Non-pigmented ciliary epithelial cell (primary cell): ENCODE measurements at places on chromosomes 1 and 21.

GRCh38 chr1:70499695-70500094, 88.6 kb downstream of the CTH start:
- DNase-seq: no peak

- DNase-seq: no peak
Observed at GRCh38 chr1:56401191-56401590, 178.2 kb downstream of the PLPP3 start.

GRCh38 chr1:42815941-42816584, 859 bp upstream of the ERMAP start:
- DNase-seq: no peak

DNA sequence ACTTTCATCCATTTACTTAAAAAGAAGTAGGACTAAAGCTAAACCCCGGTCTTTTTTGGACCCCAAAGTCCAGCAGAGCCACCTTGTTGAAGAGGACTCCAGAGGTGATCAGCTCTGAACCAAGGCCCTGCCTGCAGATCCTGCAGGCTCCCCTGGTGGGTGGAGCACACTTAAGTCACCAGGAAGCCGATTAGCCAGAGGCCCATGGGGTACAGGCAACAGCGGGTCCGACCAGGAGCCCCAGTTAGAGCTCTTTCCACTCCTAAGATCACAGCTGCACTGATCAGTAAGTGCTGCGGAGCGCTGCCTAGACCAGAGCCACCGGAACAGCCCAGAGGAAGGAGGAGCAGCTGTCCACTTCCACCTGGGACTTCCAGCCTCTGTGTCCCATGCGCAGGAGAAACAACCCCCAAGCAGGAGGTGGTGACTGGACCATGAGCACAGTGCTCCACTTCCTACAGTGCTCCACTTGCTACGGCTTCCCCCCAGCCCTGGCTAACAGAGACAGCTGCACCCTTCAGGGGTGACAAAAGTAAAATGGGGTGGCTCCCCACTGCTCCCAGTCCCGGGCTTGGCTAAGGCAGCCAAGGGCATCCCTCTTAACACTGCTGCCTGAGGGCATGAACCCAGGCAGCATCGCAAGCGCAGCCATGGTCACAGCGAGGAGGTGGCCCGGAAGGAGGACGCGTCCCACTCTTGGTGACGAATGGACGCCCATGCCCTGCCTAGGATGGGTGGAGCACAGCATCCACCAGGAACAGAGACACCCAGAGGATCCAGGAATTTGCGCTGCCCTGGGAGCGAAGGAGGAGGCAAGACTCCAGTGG, 58.0 kb downstream of the NPHP4 start:
- DNase-seq: no peak

- no peak for DNase-seq
Observed at GRCh38 chr1:152520561-152521090, 6.3 kb downstream of the CRCT1 start.

GRCh38 chr21:38759413-38759812, 46.3 kb upstream of the ETS2 start:
- DNase-seq: no peak

DNA sequence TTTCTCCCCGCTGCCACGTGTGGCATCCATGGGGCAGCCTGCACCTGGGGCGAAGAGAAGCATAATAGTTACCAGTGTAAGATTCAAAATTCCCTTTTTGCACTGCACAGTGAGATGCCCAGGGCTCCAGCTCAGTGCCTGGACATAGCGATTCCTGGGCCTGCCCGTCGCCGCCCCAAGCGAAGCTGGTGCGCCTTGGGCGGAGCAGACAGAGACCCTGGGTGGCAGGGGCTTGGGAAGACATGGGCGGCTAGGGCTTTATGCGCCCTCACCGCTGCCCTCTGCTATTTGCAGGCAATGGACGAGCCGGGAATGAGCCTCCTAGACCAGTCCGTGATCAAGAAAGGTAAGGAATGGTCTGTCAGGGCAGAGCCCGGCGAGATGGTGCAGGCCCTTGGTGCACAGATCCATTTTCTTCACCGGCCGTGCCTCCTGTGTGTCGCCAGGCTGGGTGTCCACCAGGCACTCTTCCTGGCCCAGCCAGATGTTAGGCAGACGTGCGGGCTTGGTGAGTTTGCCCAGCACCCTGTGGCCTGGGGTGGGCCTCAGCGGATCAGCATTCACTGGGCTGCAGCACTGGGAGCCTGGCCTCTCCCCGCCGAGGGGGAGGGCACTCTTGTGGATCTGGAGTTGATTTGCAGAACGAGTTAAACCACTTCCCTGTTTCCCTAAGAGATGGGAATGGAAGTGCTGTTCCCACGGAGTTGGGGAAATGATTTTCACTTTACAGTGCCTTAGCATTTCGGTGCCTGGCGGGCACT, 1.7 kb downstream of the TFAP2E start:
- DNase-seq: no peak

GRCh38 chr1:84972377-84972987, 24.4 kb downstream of the MCOLN2 start:
- no peak for DNase-seq

DNA sequence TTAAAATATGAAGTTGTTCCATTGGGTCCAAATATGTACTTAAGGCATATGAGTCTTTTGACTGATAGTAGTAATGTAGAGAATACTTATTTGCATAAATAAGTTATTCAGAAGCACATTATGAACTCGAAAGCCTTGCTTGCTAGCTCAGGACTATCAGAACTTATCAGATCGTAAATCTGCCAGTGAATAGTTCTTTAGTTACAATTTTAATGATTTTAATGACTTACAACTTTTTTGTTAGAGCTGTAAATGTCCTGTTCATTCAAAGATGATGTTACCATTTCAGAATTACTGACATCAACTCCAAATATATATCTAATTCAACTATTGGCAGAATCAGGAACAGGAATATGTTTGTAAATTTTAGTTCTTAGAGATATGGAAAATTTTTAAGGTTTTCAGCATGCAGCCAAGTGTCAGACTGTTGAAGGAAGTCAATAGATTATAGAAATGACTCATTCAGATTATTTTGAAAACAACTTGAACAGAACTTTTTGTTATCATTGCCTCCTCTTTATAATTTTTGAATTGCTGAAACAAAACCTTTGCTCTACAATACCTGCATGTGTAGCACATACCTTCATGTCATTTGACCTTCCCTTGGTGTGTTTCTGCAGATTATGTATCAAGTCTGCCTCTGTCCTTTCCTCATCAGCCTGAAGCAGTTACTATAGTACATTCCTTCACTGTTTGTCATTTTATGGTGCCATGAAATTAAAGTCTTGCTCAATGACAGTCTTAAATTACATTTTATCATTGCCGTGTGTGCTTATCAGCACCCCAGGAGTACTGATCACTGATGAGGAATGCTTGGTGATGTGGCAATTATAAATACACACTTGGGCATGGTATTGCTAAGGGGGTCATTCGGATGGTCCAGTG, 44.9 kb downstream of the LRRC8D start:
- peak; percentile 50 for DNase-seq

GRCh38 chr1:8547791-8548190, 229.9 kb downstream of the SLC45A1 start:
- DNase-seq: no peak

- no peak for DNase-seq
Observed at GRCh38 chr21:42112238-42112637, 41.1 kb downstream of the UMODL1 start.
